Stimulated activated CD4-positive, alpha-beta T cell treated with anti-CD3 and anti-CD28 coated beads, Interleukin-1b, Interleukin-23, amount 100 ng/mL, for 24 hours (primary cell): ENCODE measurements at places on chromosomes 16 and 17.

DNA sequence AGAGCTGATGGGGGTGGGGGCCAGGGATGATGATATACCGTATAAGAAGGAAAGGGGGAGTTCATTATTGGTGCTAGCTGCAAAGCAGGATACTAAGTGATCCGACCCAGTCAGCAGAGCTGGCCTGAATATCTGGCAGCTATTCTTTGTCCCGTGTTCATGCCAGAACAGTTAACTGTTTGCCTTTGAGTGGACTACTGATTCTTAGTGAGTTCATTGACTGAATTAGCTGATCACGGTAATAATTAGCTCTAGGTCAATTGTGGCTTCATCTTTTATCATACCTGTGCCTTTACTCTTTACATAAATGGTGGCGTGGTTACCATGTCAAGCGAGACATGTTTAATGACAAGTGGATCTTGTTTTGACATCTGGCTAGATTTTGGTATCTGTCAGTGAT, 5.3 kb downstream of the KPNB1 start:
- DNase-seq, result no peak

- no peak for DNase-seq
Measured at GRCh38 chr16:85512808-85513115, 100.4 kb upstream of the GSE1 start.

- no peak for DNase-seq
Measured at GRCh38 chr16:84735849-84736586, 36.2 kb downstream of the USP10 start.

DNA sequence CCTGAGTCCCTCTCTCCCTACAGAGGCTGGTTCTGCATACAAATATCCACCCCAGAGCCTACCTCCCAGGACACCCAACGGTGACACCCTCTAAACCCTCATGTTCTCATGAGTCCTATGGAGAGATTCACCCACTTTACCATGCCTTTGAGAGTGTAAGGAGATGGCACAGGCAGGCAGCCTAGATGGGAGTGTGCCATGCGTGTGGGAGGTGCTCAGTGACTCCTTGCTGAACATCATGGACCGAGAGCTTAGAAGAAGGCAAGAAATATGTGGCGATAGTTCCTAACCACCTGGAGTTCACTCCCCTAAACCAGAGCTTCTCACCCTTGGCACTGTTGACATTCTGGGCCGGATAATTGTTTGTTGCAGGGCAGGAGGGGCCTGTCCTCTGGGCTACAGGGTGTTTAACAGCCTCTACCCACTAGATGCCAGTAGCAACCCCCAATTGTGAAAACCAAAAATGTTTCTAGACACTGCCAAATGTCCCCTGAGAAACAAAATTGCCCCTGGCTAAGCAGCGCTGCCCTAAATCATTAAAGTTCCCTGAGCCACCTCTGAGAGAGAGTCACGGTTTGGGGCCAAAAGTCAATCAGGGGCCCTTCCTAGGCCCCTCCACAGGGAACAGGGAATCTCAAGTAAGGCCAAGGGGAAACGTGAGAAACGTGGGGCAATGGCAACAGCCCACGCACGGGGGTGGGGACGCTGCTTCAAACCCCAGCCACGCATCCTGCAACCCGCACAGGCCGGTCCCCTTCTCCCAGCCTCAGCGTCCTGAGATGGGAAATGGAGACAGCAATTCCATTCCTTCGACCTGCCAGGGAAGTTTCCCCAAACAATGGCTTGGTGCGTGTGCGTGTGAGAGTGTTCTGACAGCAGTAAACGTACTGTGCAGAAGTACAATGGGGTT, 66.8 kb downstream of the C16orf78 start:
- no peak for DNase-seq

DNA sequence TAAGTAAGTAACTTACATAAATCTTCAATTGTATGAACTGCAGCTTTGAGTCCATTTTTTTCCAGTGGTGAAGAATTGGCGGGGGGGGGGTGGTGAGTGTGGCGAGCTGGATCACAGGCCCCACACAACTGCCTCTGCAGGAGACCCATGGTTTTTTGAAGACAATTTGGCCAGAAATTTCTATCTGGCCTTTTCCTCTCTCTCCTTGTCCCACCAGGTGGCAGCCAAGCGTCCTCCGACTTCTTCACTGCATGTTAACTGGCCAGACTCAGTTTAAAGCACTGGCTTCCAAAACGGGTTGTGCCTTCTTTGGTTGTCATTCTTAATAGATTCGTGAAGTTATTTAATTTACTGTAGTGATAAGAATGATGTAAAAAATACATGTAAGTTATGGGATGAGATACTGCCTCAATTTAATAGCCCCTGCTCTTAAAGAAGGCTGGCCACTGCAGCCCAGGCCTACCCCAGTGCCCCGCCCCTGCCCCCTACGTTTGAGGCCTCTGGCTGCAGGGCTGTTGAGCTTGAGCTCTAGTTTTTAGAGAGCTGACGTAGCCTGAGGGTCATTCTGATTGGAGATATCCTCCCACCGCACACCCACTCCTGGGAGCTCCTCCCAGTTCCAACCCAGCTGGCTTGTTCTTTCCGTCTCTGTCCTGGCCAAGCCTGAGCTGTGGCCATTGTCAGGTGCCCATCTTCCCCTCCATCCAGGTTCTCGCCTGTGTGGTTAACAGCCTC, 36.4 kb downstream of the AKAP1 start:
- no peak for DNase-seq

- DNase-seq, result no peak
Measured at GRCh38 chr16:4240624-4241023, 1.3 kb downstream of the SRL start.

DNA sequence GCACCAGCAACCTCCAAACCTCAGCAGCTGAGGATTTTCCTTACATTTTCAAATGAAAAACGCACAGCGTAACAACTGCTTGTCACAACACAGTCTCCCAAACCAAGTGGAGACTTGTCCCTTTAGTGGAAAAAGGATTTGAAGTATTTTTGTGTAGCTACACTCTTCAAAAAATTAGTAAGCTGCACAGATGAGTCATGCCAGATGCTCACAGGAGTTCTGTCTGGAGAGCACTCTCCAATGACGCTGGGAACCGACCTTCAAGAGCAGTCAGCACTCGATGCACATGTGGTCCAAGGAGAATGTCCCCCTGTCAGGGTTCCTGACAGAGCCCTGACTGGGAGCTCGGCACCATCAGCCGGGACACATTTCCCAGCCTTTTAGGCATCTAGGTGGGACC, 39.8 kb downstream of the MAP1LC3B start:
- no peak for DNase-seq

DNA sequence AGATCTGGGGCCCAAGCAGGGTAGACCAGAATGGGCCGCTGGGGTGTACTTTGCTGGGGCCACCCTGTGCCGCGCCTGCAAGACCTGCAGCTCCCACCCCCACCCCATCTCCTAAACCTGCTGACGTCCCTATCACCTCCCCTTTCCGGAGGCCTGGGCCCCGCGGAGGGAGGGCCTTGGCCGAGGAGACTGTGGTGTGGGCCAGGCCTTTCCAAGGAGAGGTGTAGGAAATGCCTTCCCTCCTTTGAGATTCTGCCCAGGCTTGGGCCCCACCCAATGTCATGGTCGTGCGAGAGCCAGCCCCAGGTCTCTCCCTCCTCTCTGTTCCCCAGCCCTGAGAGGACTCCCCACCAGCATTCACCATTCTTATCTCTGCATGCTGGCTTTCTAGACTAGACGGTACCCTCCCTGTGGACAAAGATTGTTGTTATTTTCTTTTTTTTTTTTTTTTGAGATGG, 3.9 kb upstream of the WFIKKN2 start:
- DNase-seq, result no peak

DNA sequence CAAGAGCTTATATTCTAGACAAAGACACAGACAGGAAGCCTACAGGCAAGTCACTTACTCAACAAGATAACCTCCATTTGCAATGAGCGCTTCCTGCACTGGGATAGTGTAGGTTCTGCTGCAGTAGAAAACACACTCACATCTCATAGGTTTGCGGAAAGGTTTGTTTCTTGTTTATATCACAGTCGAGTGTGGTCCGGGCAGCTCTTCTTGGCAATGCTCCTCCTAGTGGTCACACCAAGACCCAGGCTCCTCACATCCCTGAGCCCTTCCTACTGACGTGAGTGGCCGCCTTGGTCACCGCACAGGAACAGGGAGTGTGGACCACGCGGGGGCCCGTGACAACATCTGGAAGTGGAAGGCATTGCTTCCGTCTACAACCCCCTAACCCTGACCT, 48.0 kb upstream of the RBFOX3 start:
- DNase-seq, result no peak

DNA sequence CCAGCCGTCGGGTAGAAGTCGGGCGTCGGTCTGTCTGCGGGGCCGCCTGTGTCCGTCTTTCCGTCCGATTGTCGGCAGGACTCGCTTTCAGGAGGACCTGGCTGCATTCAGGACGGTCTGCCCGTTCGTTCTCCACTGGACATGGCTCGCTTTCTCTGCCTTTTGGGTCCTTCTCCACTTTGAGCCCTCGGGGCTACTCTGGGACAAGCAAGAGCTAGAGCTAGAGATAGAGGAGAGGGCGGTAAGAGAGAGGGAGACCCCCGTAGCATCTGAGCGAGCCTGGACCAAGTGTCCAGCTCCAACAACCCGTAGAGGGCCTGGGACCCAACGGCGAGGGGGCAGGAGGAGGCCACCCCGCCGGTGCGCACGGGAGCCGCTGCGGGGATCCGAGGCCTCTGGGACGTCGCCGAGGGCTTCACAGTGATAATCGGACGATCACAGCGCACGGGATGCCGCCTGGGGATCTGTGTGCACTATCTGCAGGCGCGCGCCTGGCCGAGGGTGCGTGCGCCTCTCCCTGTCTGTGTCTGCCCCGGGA, 4.5 kb downstream of the TBX4 start:
- no peak for DNase-seq

- DNase-seq, result no peak
Measured at GRCh38 chr16:81478876-81479511, 34.4 kb downstream of the CMIP start.

GRCh38 chr16:912684-913613, 57.8 kb downstream of the LMF1 start:
- DNase-seq, result no peak

DNA sequence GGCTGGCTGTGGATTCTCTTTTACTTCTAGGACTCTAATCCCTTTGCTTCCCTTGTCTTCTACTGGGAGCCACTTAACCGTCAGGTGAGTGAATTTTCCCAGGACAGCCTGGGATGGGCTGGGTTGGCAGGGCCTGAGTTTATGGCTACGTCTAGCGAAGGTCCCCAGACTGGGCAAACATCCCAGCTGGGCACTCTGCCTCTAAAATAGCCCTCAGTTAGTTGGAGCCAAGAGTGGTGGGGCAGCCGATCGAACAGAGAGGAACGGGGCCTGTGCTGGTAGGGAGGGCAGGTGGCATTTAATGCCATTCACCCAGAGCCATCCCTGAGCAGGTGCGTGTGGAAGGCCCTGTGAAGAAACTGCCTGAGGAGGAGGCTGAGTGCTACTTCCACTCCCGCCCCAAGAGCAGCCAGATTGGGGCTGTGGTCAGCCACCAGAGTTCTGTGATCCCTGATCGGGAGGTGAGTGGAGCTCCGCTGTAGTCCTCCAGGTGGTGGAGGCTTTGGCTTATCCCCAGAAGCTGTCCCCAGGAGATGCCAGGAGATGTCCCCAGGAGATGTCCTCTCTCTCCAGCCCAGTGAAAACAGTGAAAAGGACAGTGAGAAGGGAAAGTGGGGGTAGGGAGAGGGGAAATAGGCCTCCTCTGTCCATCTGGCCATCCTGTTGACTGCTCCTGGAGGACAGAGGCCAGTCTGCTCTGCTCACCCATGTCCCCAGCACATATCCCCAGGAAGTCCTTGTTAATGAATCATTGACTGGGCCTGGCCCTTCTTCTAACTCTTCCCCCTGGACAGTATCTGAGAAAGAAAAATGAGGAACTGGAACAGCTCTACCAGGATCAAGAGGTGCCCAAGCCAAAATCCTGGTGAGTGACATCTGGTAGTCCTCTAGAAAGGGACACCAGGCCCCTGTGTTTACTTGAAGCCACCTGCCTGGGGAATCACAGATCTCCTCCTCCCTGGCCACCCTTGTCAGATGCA, 4.4 kb downstream of the PNPO start:
- no peak for DNase-seq

- DNase-seq, result no peak
Measured at GRCh38 chr16:19860166-19861041, 24.2 kb downstream of the GPRC5B start.

GRCh38 chr17:50355701-50356341, 9.9 kb downstream of the XYLT2 start:
- no peak for DNase-seq

DNA sequence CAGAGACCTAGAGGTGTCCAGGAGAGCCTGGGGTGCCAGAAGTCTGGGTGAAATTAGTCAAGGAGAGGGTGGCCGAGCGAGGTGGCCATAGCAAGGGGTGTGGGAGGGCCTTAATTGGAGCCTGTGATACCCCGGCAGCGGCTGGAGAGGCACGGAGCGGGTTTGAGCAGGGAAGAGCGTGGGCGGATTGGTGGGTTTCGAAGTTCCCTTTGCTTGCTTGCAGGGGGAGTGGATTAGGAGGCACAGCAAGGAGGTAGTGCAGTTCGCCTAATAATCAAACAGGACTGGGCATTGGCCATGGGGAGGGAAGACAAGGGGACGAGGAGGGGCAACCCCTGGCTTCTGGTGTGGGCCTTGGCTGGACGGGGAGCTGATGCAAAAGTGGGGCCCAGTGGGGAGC, 5.4 kb upstream of the FAM83G start:
- no peak for DNase-seq

DNA sequence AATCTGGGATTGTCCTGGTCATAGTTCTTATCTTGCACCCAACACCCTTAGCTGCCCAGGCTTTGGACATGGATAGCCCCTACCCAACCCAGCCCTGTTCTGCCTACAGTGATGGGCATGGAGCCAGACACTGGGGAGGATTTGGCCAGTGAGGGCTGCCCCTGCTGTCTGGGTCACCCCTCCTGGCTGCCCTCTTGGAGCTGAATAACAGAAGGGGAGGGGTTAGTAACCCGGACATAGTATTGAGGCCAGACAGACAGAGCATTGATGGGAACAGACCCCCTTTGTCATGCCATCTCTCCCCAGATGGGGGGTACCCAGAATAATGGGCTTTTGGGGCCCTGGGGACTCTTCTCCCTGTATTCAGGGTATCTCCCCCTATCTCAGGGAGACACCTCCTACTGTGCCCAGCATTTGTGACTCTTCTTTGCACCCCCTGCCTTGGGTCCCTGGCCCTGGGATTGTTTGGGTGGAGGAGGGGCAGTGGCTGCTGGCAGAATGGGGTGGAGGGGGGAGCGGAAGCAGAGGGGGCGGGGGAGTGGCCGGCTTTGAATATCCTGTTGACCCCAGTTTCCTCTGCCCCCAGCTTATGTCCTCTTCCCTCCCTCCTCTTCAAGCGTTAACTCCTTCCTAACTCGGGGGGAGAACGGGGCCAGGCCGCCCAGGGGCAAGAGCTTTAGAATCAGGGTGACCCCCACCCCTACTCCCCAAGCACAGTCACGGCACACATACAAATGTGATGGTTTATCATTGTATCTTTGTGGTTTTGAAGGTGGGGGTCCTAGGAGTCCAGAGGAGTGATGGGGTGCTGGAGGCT, 17.0 kb downstream of the GJD3 start:
- DNase-seq, result no peak

DNA sequence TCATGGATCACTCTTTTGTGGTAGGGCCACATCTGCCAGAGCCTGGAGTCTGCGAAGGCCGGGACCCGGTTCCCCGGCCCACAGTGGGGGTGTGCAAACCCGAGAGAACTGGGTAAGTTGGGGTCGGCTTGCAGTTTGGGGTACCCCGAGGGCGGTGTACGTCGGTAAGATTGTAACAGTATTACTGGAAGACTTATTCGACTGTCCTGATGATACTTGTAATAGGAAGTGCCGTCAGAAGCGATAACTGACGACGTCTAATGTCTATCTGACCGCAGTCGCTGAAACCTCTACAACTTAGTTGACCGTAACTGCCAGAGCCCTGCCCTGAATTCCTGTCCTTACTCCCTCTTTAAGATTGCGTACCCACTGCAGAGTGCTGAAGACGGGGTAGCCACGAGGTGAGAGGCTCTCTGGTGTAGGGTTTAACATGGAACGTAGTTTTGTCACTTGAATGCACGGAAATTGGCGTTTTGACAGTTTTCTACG, 24.0 kb downstream of the TRPV2 start:
- no peak for DNase-seq
